ENCODE measurements at places on chromosomes 11 and 22.

DNA sequence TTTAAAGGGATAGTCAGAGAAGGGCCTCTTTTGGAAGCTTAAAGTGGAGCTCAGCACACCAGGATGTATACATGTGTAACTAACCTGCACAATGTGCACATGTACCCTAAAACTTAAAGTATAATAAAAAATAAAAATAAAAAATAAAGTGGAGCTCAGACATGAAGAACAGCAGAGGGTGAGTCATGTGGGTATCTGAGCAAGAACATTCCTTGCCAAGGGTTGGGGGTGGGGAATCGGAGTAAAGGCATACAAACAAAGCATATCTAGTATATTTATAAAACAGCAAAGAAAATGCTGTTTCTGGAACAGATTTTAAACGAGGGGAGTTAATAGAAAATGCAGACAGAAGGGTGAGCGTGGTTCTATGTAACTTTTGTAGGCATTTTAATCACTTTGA lies 562.6 kb upstream of the ANO3 start:
- DNase-seq = no peak

DNA sequence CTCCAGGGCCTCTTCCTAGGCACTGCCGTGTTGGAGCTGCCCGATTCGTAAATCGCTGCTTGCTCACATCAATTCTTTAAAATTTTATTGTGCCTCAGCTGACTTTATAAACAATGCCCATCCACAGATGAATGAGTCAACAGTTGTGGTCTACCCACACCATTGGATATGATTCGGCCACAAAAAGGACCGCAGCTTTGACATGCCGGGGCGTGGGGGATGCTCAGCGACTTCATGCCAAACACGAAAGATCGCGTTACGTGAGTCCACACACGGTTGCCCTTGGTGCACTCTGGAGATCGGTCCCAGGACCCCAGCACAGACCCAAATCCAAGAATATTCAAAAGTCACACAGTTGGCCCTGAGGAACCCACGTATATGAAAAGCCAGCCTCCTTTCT lies 195.7 kb downstream of the CTTN start:
- no peak for DNase-seq

DNA sequence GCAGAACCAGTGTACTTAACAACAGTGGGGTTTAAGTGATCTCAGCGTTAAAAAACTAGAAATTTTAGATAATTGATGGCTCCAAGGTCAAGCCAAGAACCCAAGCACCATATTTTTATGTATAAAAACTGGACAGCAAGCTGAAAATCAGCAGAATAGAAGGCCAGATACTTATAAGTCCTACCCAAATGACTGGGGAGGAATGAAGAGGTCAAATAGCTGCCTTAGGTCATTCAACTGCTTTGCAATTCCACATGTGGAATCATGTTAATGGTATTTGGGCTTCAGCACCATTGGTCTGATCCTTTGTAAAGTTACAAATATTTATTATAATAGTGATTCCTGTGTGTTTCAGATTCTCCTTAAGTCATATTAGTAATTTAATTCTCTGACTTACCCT lies 108.4 kb downstream of the FAT3 start:
- DNase-seq = no peak

- no peak for DNase-seq
Measured at GRCh38 chr11:111954154-111954553, 17.0 kb downstream of the DIXDC1 start.

GRCh38 chr11:114358716-114359115 lies 41.6 kb downstream of the C11orf71 start:
- DNase-seq = no peak

Data from inflammatory macrophage (primary cell).